Mucosa of descending colon (tissue), 3 donors: ENCODE measurements at places on chromosomes 13 and 19. TPM values are rescaled to one million over a fixed set of nuclear protein-coding genes. Genes with fewer than 3 reads are reported as not detected.

The KLK7 gene
- total RNA-seq = not detected

DNA sequence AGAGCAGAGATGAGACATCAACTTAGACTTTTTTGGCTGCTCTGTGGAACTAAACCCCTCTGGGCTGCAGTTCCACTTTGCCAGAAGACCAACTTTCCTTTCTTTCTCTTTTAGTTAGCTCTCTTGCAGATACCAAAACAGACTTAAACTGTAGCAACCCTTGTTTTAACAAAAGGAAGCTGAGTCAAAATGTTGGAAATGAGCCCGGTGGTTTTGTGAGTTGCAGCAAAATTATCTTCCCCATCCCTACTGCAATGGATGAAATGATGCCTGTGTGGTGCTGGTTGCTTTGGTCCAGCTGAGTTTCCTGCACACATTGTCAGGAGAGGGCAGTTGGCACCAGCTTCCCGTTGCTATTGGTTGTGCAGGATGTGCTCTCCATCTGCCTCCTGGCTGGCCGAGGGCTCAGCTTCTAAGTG is 115.3 kb downstream of the LRCH1 start:
- DNase-seq = peak; percentile 58

The CEACAM19 gene
- total RNA-seq = 5.8 TPM

DNA sequence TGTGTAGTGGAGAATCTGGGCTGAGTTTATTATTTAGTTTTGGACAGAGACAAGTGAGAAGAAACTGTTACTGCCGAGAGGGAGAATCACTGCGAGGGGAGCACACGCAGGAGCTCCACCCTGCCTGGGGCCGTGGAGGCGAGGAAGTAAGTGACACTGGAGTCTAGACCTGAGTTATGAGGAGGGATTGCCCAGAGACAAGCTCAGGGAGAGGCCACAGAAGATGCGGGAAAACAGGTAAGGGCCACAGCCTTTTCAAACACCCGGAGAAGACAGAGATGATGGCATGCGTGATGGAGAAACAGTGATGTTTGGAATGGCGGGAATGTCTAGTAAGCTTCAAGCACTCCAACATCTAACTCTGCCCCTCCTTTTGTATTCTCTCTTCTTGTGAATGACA is 84.1 kb downstream of the TNFSF11 start:
- no peak for DNase-seq

DNA sequence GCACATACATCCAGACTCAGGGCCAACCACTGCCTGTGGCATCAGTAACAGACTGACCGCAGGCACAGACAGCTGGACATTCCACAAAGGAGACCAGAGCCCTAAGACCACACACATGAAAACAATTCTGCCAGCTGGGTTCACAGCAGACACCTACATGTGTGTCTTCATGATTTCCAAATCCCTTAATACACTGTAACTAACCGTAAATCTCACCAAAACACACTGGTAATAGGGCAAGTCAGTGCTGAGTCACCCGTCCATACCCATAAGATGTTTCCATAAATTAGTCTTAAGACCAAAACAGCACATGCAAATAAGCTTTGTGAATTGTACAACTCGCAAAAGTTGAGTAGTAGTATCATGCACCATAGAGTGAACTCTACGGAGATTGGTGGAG is 65.4 kb downstream of the TUBGCP3 start:
- no peak for DNase-seq

- DNase-seq = no peak
These were observed 1829.0 kb upstream of the MIR17HG start for GRCh38 chr13:89518289-89519077.

The SCEL gene
- 1.4 TPM for total RNA-seq

DNA sequence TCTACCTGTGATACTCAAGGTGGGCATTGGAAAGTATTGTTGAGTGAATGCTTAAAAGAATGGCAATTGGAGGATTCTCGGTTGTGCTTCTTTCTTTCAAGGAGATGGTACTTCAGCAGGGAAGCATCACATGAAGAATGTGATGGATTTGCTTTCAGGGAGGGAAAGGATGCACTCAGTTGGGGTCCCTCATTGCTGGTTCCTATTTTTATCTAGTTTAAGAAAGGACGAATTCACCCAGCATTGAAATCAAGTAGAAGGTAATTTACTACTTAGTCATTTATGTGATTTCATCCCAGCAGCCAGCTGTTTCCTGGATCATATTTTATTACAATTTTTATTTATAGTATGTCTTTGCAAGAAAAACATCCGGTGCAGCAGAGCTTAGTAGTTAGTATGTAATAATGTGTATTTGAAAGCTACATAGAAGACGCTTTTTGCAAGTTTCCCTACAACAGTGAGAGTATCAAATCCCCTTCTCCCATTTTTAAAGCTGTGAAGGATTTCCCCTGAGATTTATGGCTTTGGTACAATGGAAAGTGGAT is 417.9 kb downstream of the GPC5 start:
- no peak for DNase-seq

The SIGLEC12 gene
- not detected for total RNA-seq

The UHRF1 gene
- total RNA-seq = 4.2 TPM

DNA sequence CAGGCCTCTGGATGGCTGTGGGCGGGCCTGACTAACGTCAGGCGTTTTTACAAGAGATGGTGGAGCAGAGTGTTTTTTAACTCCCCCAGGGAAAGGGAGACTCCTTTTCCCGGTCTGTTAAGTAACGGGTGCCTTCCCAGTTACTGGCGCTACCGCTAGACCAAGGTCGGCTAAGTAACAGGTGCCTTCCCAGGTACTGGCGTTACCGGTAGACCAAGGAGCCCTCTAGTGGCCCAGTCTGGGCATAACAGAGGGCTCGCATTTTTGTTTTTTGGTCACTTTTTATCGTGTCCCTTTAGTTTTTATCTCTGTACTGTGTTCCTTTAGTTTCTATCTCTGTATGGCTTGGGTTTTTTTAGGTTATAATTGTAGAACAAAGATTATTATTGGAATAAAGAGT is 10.0 kb downstream of the ZNF383 start:
- no peak for DNase-seq

DNA sequence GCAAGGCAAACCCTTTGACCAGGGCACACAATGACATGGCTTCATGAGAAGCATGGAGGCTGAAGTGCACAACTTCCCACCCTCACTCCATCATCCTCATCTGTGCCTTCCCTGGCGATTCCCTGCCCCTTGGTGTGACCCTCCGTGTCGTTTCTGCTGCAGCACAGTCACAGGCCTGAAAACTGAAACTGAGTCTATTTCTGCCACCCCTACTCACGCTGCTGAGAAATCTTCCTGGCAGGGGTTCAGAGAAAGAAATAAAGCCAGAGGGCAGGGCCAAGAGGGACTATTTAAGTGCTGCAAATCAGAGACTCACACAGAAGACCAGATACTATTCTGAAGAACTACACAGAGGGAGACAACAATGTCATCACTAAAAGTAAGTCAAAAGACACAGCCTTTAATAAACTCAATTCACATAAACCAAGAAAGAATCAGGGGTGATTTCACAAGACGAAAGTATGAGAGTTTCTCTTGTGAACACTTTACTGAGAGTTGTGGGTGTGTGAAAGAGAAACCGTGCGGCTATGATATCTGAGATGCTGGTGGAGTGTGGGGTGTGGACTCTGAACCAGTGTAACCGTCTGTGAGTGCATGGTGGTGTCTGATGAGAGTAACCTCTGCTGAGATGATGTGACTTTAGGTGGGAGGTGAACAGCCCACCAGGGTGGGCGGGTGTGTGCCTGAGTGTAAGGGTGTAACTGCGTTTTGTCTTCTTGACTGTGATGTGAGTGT is 23.5 kb downstream of the LGALS16 start:
- DNase-seq = no peak

The ZNF382 gene
- total RNA-seq = 15.4 TPM

- DNase-seq = no peak
These were observed 15.5 kb downstream of the SIX5 start for GRCh38 chr19:45753548-45753947.

DNA sequence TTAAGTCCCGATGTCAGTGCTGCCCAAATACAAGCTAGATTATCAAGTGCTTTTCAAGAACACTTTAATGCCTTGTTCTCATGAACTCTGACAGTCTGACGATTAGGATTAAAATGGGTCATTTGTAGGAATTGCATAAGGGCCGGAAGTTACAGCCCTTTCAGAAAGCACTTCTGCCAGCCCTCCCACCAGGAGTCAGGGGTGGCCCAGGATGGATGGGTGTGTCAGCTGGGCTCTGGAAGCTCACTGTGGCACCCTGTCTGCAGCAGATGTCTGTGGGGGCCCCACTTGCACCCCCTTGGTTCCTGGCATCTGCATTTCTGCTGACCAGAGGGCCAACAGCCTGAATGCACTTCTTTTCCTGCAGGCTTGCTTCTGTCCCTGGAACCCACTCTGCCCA is 712.7 kb downstream of the UQCRFS1 start:
- DNase-seq = no peak

- DNase-seq = no peak
These were observed 9.4 kb upstream of the SEMA6B start for GRCh38 chr19:4568886-4569285.

DNA sequence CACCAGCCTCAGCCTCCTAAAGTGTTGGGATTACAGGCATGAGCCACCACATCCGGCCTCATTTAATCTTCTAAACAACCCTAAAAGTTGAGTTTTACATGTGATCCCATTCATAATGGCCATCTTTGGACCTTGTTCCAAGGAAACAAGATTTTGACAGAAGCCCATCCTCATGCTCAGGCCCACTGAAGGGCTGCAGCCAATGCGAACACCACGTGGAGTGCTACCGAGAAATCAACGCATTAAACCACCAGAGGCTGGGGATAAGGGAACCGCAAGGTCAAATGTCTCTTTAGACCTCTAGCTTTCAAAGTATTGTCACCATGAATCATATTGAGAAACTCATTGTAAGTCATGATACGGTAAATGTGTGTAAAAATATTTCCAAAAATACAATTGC is 49.4 kb upstream of the DOCK9 start:
- DNase-seq = no peak

DNA sequence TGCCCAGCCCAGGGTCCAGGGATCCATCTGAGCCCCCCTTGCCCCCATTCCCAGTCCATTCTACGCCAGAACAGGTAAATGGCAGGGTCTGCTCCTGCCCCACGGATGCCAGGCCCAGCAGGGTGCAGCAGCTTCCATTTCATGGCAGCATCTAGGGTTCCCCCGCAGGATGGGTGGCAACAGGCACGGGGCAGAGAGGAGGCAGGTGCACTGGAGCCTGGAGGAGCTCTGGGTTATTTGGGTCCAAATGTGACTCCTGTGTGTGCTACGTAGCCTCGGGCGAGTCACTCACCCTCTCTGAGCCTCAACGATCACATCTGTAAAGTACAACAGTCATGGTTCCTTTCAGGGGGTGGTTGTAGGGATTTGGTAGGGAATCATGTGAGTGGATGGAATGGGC is 27.4 kb downstream of the IL12RB1 start:
- no peak for DNase-seq
